ENCODE measurements at places on chromosomes 6 and 20.

DNA sequence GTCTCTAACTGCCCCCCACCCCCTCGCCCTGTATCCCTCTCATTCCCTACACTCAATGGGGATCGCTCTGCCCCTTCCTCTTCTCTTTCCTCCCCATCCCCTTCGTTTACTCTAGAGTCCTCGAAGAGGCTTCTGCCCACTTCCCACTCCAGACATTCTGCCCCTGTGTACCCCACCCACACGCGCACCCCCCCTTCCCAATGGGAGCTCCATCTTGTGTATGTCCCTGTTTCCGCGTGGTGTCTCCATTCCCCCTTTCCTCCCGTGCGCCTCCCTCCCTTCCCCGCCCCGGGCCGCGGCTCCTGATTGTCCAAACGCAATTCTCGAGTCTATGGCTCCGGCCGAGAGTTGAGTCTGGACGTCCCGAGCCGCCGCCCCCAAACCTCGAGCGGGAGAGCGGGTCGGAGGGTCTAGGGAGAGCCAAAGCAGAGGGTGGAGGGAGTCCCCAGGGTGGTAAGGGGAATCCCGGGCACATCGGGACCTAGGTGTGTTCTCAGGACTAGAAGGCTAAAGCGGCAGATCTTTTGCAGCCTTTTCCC, 679 bp upstream of the RING1 start:
- peak; percentile 50 for DNase-seq

DNA sequence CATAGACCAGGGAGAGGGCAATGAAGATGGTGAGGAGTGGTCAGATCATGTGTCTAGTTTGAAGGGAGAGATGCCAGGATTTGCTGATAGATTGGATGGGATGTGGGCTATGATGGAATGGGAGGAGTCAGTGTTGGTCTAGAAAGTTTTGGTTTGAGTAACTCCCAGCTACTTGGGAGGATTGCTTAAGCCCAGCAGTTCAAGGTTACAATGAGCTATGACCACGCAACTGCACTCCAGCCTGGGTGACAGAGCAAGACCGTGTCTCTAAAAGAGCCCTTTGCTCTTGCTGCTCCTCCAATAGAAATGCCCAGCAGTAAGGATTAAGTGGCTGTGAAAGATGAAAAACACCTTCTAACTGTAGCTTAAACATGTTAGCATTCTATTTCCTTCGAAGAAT, 18.2 kb upstream of the LAMP5 start:
- DNase-seq = no peak

DNA sequence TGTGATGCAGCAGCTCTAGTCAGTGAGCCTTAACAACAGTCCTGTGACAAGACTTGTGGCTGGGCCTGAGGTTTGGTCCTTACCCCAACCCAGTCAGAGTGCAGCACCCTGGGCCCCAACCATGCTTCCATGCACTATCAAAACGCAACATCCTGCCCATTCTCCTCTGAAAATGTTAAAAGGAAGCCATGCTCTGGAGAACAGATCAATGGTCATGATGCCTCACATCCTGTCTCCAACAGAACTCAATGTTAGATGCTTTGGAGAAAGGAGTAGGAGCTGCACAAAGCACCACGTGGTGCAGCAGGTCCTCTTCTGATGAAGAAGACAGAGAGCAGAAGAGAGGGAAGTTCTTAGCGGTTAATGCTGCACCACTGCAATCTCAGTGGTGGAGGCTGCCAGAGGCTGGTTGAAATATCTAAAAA, 41.9 kb downstream of the TRAM2 start:
- no peak for DNase-seq

GRCh38 chr6:79780881-79781280, 149.8 kb downstream of the SH3BGRL2 start:
- DNase-seq = no peak

DNA sequence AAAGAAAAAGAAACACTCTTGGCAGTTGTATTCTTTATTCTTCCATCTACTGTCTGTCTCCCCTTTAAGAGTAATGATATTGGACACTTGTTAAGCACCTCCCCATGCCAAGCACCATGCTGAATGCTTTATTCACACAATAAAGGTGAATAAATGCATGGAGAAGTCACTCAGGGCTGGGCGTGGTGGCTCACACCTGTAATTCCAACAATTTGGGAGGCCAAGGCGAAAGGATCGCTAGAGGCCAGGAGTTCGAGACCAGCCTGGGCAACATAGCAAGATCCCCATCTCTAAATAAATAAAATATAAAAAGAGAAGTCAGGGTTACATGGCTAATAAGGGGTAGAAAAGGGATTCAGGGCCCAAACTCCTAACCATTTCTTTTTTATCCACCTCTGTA, 32.1 kb downstream of the CEP250 start:
- DNase-seq = no peak

DNA sequence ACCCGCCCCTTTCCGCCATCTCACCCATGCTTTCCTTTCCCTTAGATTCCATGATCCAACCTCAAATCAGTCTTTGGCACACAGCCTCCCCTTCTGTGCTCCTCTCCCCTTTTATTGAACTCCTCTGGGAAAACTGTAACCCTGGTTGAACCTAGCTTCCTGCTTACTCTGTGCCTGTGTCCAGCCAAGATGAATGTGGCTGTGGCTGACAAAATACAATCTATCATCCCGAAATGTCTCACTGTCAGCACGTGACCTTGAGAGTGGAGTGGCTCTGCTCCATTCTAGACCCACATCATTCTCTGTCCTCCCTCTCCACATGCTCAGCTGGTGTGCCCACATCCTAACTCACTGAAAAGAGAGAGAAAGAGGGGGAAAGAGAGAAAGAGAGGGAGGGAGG, 11.0 kb downstream of the NCR2 start:
- no peak for DNase-seq

DNA sequence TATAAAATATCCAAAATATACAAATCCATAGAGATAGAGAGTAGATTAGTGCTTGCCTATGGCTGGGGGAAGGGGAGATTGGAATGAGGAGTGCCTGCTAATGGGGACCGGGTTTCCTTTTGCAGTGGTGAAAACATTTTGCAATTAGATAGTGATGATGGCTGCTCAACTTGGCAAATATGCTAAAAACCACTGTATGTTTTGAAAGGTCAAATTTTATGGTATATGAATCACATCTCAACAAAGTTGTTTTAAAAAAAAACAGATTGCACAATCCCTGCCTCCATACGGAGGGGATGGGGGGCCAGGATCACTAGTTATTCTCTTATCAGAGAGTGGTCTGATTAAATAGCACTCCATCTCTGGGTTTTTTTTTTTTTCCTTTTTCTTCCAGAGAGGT, 76.9 kb upstream of the RIPOR2 start:
- DNase-seq = peak; percentile 83

DNA sequence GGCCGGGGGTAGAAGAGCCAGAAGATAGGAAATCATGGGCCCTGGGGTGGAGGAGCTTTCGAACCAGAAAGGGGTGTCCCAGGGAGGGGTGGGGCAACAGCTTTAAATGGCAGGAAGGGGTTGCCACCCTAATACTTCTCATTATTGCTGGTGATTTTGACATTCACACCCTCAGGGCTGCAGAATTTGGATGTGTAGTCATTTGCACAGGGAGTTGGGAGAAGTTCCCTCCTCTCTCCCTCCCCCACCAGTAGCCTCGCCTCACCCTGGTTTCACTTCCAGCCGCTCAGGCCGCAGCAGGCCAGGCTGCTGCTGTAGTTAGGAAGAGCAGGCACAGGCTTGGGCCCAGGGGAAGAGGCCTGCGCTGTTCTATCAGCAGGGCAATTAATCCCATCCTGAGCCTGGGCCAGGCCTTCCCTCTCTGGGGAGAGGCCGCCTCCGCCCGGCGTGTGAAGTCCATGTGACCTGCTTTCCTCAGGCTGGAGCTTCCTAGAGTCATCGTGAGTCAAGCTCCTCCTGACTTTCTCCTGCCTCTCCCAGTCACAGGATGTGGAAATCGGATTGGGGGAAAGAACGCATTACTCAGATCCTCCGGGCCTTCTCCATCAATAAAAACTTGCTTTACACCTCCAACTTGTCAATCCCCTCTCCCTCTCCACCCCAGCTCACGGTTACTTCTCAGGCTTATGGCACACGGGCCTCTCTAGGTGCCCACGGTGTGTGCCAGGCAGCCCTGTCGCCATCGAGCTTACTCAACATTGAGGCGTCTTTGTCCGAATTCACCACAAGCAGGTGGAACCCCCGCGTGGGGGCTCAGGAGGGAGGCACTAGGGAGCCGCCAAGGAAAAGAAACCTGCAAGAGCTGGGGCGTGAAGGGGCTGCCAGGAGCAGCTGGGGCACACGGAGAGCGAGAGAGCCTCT, 7.8 kb downstream of the ADTRP start:
- DNase-seq = peak; percentile 98

- DNase-seq = peak; percentile 46
Observed at GRCh38 chr20:63775096-63775978, 35.8 kb downstream of the SLC2A4RG start.

- no peak for DNase-seq
Observed at GRCh38 chr20:63176427-63177133, 39.4 kb downstream of the YTHDF1 start.

DNA sequence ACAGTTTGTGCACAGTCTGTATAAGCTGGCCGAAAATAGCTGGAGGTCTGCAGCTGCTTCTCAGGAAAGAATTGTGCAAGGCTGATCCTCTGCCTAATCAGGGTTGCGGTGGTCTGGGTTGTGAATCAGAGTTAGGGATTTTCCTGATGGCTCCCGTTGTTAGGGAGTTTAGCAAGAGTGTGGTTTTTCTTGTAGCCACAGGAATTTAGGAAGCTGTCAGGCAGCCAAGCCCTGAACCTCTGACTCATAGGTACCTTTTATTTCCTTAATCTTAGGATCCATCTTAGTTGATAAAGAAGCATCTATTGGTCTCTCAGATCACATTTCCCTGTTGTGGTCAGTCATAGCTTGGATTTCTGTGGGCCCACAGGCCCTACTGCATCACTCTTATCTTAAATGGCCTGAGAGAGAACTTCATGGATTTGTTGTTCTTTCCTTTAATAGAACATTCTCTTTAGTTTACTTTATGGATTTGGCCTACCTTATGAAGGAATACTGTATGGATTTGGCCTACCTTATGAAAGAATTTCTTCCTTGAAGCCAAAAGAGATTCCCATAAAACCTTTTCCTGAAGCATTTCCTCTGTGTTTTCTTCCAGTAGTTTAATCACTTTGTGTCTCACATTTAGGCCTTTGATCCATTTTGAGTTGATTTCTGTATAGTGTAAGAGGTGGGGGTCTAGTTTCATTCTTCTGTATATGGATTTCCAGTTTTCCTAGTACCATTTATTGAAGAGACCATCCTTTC, 10.3 kb downstream of the KIF25 start:
- DNase-seq = peak; percentile 99

Data from fibroblast of lung (primary cell).